Thoracic aorta (tissue), 2 donors: ENCODE measurements at places on chromosomes 2 and 18. TPM values are rescaled to one million over a fixed set of nuclear protein-coding genes. Genes with fewer than 3 reads are reported as not detected.

DNA sequence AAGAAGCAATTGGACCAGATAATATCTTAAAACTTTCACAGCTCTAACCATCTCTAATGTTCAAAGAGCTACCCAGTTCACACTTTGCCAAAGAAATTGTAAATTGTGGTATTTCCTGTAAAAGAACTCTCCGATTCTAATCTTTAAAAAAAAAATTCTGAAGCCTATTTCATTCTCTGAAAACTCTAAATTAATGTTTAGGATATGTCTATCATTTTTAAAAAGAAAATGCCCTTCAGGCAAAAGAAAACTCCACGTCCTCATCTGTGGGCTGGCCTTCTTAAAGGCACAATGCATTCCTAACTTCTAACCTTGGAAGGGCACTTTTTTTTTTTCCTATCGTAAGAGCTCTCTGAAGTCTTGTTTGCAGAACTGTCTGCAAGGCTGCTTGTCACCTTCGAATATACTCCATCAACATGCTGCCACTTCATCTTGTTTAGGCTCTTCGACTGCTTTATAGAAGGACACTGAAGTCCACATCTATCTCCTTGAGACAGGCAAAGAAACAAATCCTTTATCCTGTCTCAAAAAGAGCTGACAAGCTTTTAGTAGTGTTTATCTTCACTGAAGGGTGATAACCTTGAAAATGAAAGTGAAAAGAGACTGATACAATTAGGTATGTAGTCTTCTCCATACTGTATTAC is 124.3 kb upstream of the SLC39A10 start:
- H3K4me3 ChIP-seq, result peak overlapping the region; percentile 30
- no peak overlapping the region for H3K27ac ChIP-seq
- no peak for DNase-seq
- no peaks in the 10 kb centered on the region for H3K36me3 ChIP-seq
- no peaks in the 10 kb centered on the region for H3K27me3 ChIP-seq
- H3K4me1 ChIP-seq, result peaks cover 23% of the 10 kb centered on the region

GRCh38 chr18:24136967-24137373 is 1.9 kb upstream of the CABYR start:
- H3K36me3 ChIP-seq, result no peaks in the 10 kb centered on the region
- H3K4me3 ChIP-seq, result no peak overlapping the region
- no peak overlapping the region for H3K27ac ChIP-seq
- no peak for DNase-seq

The FIGN gene
- 10.8 TPM for total RNA-seq

DNA sequence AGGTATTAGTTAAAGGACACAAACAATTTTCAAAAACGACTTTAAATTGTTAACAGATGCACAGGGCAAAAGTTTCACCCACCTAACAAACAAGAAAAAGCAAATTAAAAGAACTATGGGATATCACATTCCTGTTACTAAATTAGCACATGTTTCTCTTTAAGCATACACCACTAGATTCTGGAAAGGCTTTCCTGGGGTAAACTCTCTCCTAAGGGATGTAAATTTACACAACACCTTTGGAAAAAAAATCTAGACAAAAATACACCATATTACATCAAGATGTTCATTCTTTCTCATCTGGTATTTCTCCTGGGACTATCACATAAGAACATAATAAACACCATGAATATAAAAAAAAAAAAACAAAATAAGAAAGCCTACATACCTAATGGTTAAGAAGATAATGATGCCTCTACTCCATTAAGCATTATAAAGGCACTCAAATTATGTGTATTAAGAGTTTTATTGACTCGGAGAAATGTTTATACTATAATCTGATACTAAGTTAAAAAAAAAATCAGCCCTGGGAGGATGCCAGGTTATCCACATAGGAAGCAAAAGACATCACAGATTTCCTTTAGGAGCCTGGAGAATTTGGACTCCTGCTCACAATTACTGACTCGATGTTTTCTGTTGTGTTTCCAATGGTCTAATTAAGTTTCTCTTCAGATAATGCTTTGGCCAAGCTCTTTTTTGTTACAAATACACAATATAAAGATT is 82.8 kb upstream of the AFF3 start:
- DNase-seq, result no peak
- no peak overlapping the region for H3K27ac ChIP-seq
- no peak overlapping the region for H3K4me3 ChIP-seq
- no peaks in the 10 kb centered on the region for H3K36me3 ChIP-seq
